Activated B cell treated with CpG ODN at 0.5 μM for 24 hours (primary cell): ENCODE measurements at places on chromosomes 11 and 22.
A peak's percentile ranks its signal among the peaks of the same experiment; 100 is the strongest.

DNA sequence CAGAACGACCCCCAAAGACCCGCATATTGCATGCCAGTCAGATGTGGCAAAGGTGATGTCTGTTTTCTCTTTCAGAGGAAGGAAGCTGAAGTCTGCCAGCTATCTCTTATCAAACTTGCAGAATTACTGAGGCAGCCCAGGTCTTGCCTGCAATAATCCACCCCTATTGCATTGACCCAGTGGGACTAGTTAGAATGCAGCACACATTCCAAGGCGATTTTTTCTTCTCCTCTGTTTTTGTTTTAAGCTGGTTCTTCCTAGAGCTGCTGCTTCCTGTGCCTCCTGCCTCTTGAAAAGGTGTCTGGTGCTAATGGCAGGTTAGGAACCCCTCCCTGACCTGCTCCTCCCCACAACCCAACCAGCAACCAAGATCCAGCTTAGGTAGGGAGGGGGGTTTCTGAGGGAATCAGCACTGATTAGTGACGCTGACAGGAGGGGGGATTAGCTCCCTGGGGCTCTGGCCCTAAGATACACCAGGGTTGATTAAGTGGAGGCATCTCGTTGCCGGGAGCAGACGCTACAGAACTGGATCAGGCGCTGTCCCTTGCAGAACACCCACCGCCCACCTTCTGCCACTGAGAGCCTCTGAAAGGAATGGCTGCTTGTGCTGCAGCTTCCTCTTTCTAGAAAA, 2.8 kb downstream of the NTM start:
- H3K27me3 ChIP-seq: peaks cover 3% of the 10 kb centered on the region
- no peak overlapping the region for H3K4me3 ChIP-seq
- H3K27ac ChIP-seq: no peak overlapping the region
- H3K36me3 ChIP-seq: no peaks in the 10 kb centered on the region
- no peaks in the 10 kb centered on the region for H3K4me1 ChIP-seq

- H3K27ac ChIP-seq: no peak overlapping the region
- no peaks in the 10 kb centered on the region for H3K36me3 ChIP-seq
- H3K4me1 ChIP-seq: peaks cover 25% of the 10 kb centered on the region
- H3K4me3 ChIP-seq: no peak overlapping the region
- peaks cover 68% of the 10 kb centered on the region for H3K27me3 ChIP-seq
- DNase-seq: no peak
These were observed 8.9 kb downstream of the ALX4 start for GRCh38 chr11:44300844-44301563.

DNA sequence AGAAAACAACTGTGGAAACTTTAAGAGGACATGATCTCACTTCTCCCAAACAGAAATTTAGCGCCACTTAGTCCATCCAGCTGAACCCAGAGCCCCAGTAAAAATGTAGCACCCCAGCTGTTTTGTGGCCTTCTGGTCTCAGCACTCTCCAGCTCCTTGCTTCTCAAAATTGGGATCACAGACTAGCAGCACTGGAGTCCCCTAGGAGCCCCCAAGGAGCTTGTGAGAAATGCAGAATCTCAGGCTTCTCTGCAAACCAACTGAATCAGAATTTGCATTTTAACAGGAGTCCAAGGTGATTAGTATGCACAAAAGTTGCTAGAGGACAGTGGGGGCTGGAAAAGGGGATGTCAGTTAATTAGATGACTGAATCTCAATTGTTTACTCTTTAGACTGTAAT, 89.8 kb upstream of the FIBIN start:
- no peak for DNase-seq
- no peak overlapping the region for H3K27ac ChIP-seq
- no peaks in the 10 kb centered on the region for H3K4me1 ChIP-seq
- no peak overlapping the region for H3K4me3 ChIP-seq

DNA sequence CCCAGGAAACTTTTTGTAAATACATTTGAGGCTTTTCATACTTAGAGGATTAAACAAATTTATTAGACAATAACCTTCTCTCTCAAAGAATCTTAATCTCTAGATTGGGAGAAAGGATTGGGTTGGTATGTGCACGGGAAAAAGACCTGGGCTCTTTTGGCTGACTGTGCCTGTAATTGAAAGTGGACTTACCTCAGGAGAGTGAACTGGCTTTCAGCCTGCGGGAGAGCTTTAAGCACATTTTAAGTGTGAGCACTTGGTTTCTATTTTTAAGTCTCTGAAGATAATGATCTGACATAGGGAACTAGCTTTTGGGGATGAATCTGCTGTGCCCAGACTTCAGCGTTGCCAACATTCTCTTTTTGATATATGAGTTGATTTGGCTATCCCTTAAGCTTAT, 35.8 kb downstream of the UVRAG start:
- peaks cover 59% of the 10 kb centered on the region for H3K4me1 ChIP-seq
- H3K4me3 ChIP-seq: peak overlapping the region; percentile 8
- no peaks in the 10 kb centered on the region for H3K27me3 ChIP-seq
- DNase-seq: no peak
- peaks cover 63% of the 10 kb centered on the region for H3K36me3 ChIP-seq
- H3K27ac ChIP-seq: peak overlapping the region; percentile 55

DNA sequence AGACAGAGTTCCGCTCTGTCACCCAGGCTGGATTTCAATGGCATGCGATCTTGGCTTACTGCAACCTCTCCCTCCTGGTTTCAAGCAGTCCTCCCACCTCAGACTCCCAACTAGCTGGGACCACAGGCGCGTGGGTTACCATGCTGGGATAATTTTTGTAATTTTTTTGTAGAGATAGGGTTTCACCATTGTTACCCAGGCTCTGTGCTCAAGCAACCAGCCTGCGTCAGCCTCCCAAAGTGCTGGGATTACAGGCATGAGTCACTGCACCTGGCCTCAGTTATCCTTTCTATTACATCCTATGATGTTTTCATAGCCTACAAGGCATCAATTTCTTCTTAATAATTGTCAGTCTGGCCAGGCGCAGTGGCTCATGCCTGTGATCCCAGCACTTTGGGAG, 36.5 kb downstream of the LRRC74B start:
- H3K27me3 ChIP-seq: peaks cover 7% of the 10 kb centered on the region
- H3K4me1 ChIP-seq: no peaks in the 10 kb centered on the region
- H3K4me3 ChIP-seq: no peak overlapping the region

DNA sequence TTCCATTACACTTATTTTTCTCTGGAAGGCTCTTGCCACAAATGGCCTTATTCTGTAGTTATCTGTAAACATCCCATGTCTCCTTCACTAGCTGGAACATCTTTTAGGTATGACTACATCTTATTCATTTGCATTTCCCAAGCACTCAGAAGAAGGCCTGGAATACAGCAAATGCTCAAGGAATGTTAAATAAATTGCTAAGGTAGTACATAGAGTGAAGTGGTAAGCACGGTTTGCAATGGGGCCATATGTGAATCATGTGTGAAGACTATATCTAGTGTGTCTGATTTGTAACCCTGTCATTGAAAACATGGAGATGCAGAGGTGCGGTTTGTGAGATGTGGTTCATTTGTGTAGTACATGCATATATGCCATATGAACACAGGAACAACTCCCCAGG, 33.5 kb downstream of the GDPD4 start:
- no peaks in the 10 kb centered on the region for H3K4me1 ChIP-seq
- no peak overlapping the region for H3K27ac ChIP-seq
- DNase-seq: no peak
- peaks cover 13% of the 10 kb centered on the region for H3K27me3 ChIP-seq
- H3K36me3 ChIP-seq: no peaks in the 10 kb centered on the region

- H3K36me3 ChIP-seq: no peaks in the 10 kb centered on the region
- no peak overlapping the region for H3K27ac ChIP-seq
- H3K4me3 ChIP-seq: no peak overlapping the region
- DNase-seq: no peak
- no peaks in the 10 kb centered on the region for H3K27me3 ChIP-seq
These were observed 24.7 kb upstream of the ANGPTL5 start for GRCh38 chr11:101940901-101941520.

- H3K4me3 ChIP-seq: no peak overlapping the region
- no peaks in the 10 kb centered on the region for H3K27me3 ChIP-seq
- DNase-seq: no peak
- H3K27ac ChIP-seq: no peak overlapping the region
These were observed 37.1 kb downstream of the CDKN1C start for GRCh38 chr11:2848497-2848896.

DNA sequence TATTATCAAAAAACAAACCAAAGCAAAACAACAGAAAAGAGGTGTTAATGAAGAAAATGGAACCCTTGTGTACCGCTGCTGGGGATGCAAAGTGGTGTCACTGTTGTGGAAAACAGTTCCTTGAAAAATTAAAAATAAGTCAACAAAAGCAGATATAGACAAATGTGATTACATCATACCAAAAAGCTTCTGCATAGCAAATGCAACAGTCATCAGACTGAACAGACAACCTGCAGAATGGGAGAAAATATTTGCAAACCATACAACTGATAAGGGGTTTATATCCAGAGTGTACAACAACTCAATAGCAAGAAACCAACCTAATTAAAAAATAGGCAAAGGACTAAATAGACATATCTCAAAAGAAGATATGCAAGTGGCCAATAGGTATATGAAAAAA, 22.9 kb upstream of the CARS1 start:
- peaks cover 2% of the 10 kb centered on the region for H3K27me3 ChIP-seq
- H3K36me3 ChIP-seq: no peaks in the 10 kb centered on the region
- no peak overlapping the region for H3K27ac ChIP-seq
- H3K4me1 ChIP-seq: no peaks in the 10 kb centered on the region
- H3K4me3 ChIP-seq: no peak overlapping the region

GRCh38 chr11:48210052-48210451, 6.6 kb upstream of the OR4B1 start:
- peaks cover 31% of the 10 kb centered on the region for H3K27me3 ChIP-seq
- no peaks in the 10 kb centered on the region for H3K4me1 ChIP-seq
- no peak overlapping the region for H3K4me3 ChIP-seq
- no peak overlapping the region for H3K27ac ChIP-seq

GRCh38 chr11:106706355-106706754, 311.9 kb downstream of the GUCY1A2 start:
- DNase-seq: no peak
- H3K27ac ChIP-seq: no peak overlapping the region
- no peaks in the 10 kb centered on the region for H3K27me3 ChIP-seq
- no peaks in the 10 kb centered on the region for H3K36me3 ChIP-seq
- no peaks in the 10 kb centered on the region for H3K4me1 ChIP-seq

DNA sequence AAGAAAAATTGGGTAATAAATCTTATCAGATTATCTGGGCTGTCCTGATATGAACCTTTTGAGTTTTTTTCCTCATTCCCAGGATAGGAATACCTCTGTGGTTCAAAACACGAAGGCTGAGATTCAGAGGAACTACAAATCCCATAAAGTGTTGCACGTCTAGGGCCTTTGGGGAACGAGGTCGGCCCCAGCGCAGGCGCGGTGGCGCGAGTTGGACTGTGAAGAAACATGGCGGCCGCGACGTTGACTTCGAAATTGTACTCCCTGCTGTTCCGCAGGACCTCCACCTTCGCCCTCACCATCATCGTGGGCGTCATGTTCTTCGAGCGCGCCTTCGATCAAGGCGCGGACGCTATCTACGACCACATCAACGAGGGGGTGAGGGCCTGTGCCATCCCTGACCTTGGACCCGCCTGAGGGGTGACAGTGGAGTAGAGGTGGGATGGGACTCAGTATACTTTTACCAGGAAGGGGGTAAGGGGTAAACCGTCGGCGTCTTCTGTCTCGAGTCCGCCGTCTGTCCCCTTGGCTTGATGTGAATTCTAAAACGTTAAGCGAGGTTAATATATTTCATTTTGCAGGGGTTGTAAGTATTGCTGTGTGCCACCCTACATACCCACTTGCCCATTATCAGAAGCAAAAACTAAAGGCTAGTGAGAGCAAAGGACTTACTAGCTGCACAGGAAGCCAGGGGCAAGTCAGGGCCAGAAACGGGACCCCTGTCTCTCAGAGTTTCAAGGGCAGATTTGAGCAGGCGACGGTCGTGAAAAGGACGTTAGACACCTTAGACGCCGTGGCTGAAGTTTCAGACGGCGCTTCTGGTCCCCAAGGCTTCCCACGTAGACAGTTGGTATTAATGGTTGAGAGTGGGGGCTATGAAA, at the start of gene UQCR10:
TSS of gene UQCR10 (plus strand) at position 199 of the 881 bp plus-strand sequence. CDS start at position 229, 30 bp downstream.
- peak within 1 kb of the TSS; percentile 97 for H3K4me3 ChIP-seq
- H3K36me3 ChIP-seq: peaks cover 28% of the 10 kb centered on the region
- no peaks in the 10 kb centered on the region for H3K27me3 ChIP-seq
